ENCODE measurements at places on chromosomes 16 and 17.

DNA sequence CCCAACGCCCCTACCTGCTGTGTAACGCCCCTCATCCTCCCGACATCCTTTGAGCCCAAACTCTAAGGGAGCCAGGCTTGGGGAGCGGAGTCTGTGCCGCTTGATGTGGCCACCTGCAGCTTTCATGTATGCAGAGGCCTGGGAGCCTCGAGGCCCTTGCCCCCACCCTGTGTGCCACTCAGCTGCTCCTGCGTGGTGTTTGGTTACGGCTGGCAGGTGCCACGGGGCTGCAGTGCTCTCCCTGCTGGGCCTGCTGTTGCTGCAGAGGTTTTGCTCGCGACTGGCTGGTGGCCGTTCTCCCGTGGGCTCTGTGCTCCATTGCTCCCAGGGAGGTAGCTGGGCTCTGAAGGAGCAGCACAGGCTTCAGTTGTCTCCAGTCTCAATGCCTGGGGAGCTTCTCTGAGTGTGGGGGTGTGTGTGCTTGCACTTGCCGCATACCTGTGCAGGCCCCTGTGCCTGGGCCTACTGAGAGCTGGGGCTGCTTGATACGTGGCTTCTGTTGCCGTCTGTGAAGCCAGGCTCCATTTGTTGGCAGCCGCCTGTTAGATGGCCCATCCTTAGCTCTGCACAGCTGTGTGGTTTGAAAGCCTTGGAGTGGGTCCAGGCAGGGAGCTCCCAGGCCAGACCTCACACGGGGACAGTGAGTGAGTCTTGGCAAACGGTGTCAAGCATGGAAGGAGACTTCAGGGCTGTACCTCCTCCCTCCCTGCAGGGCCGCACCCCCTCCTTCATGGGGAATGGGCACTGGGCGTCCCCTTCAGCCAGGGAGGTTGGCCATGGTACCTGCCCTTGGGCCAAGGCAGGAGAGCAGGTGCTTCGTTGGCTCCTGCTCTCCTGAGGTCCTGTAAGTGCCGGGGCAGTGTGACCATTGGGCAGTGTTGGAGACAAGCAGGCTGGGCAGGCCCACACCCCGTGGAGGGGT lies 47.2 kb downstream of the PDPK1 start:
- no peak for DNase-seq

GRCh38 chr17:65556910-65557348 lies 4.5 kb downstream of the AXIN2 start:
- DNase-seq = no peak

- DNase-seq = no peak
Measured at GRCh38 chr17:81867170-81867990, 3.8 kb downstream of the ARHGDIA start.

DNA sequence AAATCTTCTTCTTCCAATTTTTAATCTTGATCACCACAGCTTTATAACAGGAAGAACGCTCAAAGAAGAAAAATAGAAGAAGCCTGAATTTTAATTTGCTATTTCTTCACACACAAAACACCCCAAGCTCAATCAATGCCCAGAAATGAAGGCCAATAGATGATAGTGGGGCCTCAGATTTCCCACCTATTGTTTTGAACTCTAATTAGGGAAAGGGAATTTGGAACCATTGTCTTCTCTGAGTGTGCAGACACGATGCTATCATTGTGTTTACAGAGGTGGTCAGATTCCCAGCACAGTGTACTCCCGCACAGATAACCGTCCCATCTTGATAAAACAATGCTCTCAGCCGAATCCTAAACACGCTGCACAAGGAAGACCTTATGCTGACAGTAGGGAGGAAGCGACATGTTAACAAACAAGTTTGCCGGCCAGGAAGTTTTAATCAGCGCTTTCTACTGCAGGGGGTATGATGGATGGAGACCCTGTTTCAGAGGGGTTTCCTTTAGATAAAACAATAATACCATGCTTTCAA lies 684.7 kb downstream of the MAF start:
- no peak for DNase-seq

- no peak for DNase-seq
Measured at GRCh38 chr17:78031435-78031834, 72.9 kb downstream of the TNRC6C start.

Measured in NCI-H187 treated with DMSO at 0.1 percent for 48 hours (cell line).